ENCODE measurements at places on chromosomes 1 and 21. TPM values are rescaled to one million over a fixed set of nuclear protein-coding genes. Genes with fewer than 3 reads are reported as not detected.

Gene CHAF1B
- 36.8 TPM for total RNA-seq

- H3K27ac ChIP-seq: no peak overlapping the region
- no peak overlapping the region for H3K4me3 ChIP-seq
- H3K27me3 ChIP-seq: peaks cover 22% of the 10 kb centered on the region
- H3K36me3 ChIP-seq: no peaks in the 10 kb centered on the region
These were observed 49.4 kb upstream of the PARP1 start for GRCh38 chr1:226457307-226457712.

GRCh38 chr1:3777647-3778589 is 5.4 kb downstream of the SMIM1 start:
- H3K4me1 ChIP-seq: peaks cover 15% of the 10 kb centered on the region
- no peak for DNase-seq
- H3K4me3 ChIP-seq: no peak overlapping the region
- H3K36me3 ChIP-seq: peaks cover 51% of the 10 kb centered on the region
- H3K27me3 ChIP-seq: no peaks in the 10 kb centered on the region

Gene STIL
- total RNA-seq: 41.1 TPM

GRCh38 chr1:29264773-29265389 is 28.6 kb downstream of the PTPRU start:
- H3K27ac ChIP-seq: no peak overlapping the region
- H3K4me3 ChIP-seq: no peak overlapping the region
- H3K36me3 ChIP-seq: no peaks in the 10 kb centered on the region
- H3K4me1 ChIP-seq: peaks cover 5% of the 10 kb centered on the region

DNA sequence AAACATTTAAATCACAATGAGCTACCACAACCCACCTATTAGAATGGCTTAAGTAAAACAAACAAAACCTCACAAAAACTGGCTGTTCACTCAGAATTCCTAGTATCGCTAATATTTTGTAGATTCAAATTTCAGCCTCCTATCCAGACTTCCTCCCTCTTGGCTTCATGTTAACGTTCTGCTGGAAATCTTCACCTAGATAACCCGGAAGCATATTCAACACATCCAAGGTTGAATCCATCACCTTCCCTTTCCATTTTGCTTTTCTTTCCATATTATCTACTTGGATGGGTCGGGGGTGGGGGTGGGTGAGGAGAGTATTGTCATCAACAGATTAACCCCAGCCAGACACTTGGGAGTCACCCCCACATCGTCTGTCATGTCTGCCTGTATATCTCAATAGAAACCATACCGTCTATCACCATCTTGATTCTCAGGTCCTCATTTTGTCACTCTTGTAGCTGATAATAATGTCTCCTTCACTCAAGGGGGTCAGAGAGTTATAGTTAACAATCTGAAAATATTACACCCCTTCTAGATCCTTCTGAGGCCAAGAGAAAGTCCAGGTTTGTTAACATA is 1.7 kb upstream of the DPH5 start:
- peaks cover 29% of the 10 kb centered on the region for H3K36me3 ChIP-seq
- peak overlapping the region; percentile 87 for H3K27ac ChIP-seq
- H3K27me3 ChIP-seq: no peaks in the 10 kb centered on the region
- peak; percentile 25 for DNase-seq
- H3K4me3 ChIP-seq: peak overlapping the region; percentile 69

- no peaks in the 10 kb centered on the region for H3K4me1 ChIP-seq
- no peak overlapping the region for H3K4me3 ChIP-seq
- peaks cover 4% of the 10 kb centered on the region for H3K27me3 ChIP-seq
- no peak for DNase-seq
- H3K36me3 ChIP-seq: no peaks in the 10 kb centered on the region
- no peak overlapping the region for H3K27ac ChIP-seq
These were observed 273.0 kb upstream of the NFIA start for GRCh38 chr1:60809204-60809980.

Gene TMPRSS15
- not detected for total RNA-seq

DNA sequence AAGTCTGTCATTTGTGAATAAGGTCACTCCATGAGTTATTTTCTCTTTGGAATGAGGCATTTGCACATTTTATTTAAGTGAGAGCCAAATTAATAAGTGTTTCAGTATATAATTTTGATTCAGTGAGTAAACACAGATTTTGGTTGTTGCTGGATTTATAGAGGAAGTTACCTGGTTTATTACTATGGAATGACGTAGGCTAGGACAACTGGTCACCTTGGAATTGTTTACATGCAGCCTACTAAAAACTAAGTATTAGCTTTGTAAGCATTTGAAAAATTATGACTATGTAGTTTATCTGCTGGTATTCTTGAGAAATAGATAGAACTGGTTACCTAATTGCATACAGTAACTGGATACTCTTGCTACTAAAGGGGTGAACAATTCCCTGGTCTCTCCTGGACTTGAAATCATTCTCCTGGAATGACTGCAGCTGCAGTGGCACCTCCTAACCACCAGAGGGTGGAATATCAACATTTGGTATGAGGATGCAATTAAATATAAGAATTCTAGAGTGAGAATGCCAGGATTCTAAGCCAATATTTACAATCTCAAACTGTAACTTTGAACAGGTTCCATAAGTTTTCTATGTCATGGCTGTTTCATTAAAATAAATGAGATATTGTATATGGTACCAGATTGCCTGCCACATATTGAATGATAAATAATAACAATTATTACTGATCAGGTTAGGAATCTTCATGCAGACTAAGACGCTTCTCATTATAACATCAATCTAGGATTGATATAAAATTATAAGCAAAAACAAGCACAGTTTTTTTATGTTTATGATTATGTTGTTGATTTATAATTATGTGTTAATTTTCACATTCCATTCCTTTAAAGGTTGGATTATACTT is 3.5 kb upstream of the KRTAP27-1 start:
- no peak overlapping the region for H3K4me3 ChIP-seq
- no peak overlapping the region for H3K27ac ChIP-seq
- peak; percentile 37 for DNase-seq
- H3K4me1 ChIP-seq: no peaks in the 10 kb centered on the region
- H3K27me3 ChIP-seq: no peaks in the 10 kb centered on the region

DNA sequence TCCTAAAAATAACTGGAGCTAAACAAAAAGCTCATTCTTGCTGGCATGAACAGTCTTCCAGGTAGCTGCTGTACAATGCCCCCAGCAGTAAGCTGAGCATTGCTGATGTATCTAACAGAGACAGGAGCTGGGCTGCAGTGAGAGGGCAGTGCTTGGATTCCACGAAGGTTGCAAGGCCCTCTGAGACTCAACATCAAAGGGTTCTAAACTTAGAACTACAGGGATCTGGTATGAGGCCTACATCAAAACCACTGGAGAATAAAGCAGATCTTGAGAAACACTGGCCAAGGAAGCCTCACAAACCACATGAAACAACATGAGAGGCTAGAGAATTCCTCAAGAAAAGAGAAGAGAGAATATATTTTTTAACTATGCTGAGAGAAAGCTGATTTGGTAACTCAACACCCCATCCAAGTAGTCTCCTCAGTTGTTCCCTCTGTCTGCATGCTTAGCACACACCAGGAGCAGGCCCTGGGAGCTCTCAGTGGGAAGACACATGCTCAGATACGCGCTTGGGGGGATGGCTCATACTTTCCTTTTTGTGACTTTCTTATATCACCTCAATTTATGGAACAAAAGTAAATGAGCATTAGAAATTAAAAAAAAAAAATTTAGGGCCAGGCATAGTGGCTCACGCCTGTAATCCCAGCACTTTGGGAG is 27.7 kb downstream of the DSTYK start:
- DNase-seq: no peak
- H3K4me3 ChIP-seq: no peak overlapping the region
- peaks cover 14% of the 10 kb centered on the region for H3K4me1 ChIP-seq
- H3K27me3 ChIP-seq: no peaks in the 10 kb centered on the region

DNA sequence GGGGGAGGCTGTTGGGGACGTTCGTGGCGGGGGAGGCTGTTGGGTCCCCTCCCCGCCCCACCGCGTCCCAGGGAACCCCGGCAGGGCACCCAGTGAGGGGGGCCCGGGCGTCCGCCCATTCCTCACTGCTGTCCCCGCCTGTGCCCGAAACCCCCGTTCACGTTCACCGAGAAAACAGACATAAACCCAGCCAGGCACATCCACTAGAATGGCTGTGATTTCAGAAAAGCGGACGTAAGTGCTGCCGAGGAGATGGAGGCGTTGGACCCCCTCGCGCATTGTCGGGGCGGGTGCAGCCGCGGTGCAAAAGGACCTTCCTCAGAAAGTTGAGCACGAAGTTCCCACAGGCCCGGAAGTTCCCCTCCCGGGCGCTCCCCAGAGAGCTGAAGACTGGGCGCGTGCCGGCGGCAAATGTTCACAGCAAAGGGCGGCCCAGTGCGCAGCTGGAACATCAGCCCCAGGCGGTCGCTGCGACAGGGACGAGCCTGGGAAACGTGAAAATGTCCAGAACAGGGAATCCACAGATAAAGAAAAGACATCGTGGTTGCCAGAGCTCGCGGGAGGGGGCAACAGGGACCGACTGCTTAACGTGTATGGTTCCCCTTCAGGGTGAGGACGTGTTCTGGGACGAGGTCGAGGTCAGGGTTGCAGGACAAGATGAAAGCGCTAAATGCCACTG is 18.5 kb upstream of the SAMD11 start:
- H3K4me3 ChIP-seq: peak overlapping the region; percentile 48
- H3K4me1 ChIP-seq: peaks cover 61% of the 10 kb centered on the region
- peak overlapping the region; percentile 68 for H3K27ac ChIP-seq
- H3K36me3 ChIP-seq: no peaks in the 10 kb centered on the region
- H3K27me3 ChIP-seq: 0 out of 3 replicates have a peak, but pooled peaks cover 5% of the 10 kb centered on the region

DNA sequence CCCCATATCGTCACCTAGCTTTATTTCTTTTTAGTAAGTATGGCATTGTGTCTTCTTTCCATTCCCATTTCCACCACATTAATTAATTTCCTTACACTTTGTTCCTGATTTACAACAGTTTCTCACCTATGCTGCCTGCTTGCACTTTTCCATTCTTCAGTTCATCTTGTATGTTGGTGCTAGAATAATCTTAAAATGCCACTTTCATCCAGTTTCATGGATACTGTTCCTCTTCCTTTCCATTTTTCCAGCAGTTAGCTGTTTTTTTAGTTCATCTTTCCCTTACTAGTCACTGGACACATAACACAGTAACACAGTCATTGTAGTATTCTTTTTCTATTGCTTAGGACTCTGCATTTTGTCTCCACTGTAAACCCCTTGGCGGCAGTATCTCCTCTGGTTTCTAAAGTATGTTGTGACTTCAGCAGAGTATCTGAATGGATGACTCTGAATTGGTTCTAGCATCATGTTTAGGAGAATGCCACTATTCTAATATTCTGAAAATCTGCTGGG is 2.1 kb downstream of the CDC7 start:
- H3K4me1 ChIP-seq: no peaks in the 10 kb centered on the region
- peaks cover 42% of the 10 kb centered on the region for H3K36me3 ChIP-seq
- H3K4me3 ChIP-seq: peak overlapping the region; percentile 56
- no peak for DNase-seq
- no peaks in the 10 kb centered on the region for H3K27me3 ChIP-seq

DNA sequence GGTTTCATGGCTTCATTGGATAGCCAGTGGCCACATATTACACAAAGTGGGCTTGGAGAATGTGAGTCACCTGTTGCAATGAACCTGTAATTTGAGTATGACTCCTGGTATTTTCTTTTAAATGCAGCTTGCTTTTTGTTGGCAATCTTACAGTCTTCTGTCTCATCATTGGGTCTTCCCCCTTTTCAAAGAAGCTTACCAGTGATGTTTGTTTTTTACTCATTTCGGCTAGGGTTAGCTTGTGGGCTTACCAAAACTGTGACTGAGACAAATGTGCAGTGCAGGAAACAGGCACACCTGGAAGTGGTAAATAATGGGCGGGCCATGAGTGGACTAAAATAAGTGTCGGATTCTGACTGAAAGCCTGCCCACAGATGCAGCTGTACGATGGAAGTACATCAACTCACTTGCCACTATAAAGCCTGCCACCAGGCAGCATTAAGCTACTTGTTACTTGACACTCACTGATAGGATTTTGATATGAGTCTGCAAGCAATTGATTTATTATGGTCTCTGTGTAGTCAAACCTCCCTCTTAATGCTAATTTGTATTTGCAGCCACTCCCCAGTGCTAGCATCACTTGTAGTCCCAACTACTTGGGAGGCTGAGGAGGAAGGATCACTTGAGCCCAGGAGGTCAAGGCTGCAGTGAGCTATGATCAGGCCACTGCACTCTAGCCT is 4.2 kb downstream of the HHAT start:
- no peaks in the 10 kb centered on the region for H3K36me3 ChIP-seq
- H3K27ac ChIP-seq: no peak overlapping the region
- no peak overlapping the region for H3K4me3 ChIP-seq
- no peaks in the 10 kb centered on the region for H3K27me3 ChIP-seq
- H3K4me1 ChIP-seq: 0 out of 3 replicates have a peak, but pooled peaks cover 3% of the 10 kb centered on the region

GRCh38 chr1:37410815-37411214 is 63.6 kb upstream of the ZC3H12A start:
- H3K27ac ChIP-seq: no peak overlapping the region
- peaks cover 5% of the 10 kb centered on the region for H3K4me1 ChIP-seq
- no peak overlapping the region for H3K4me3 ChIP-seq
- no peaks in the 10 kb centered on the region for H3K36me3 ChIP-seq

Gene PIAS3
- total RNA-seq: 17.7 TPM

DNA sequence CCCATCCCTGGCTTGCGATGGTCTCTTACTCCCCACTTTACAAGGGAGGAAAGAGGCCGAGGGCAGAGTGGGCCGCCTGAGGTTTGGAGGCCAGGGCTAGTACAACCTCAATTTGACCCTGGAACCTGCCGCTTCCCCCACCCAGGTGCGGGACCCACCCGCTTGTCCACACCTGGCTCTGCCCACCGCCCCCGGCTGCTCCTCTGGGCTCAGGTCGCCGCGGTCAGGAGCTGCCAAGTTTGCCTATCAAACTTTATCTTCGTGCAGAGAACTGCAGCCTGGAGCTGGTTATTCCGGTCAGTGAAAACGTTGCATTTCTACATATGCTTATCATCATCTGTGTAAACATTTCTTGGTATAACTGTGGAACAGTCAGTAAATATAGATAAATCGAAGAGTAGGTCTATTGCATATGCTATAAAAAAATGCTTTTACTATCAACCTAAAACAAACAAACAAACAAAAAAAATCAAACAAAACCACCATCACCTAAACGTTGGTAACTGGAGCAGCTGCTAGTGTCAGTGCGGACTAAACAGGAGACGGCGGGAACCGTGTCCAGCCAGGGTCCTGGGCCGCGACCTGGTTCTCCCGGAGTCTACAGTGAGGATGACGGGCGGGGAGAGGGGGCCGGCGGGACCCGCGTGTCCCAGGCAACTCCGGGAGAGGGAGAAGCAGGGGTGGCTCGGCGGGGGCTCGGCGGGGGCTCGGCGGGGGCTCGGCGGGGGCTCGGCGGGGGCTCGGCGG is 906 bp upstream of the ADARB1 start:
- no peaks in the 10 kb centered on the region for H3K36me3 ChIP-seq
- H3K27me3 ChIP-seq: no peaks in the 10 kb centered on the region
- peaks cover 36% of the 10 kb centered on the region for H3K4me1 ChIP-seq
- peak overlapping the region; percentile 63 for H3K4me3 ChIP-seq
- peak; percentile 88 for DNase-seq

Gene RBBP5
- 25.4 TPM for total RNA-seq

Gene IFI6
- total RNA-seq: 3.8 TPM

- peaks cover 24% of the 10 kb centered on the region for H3K4me1 ChIP-seq
- H3K36me3 ChIP-seq: no peaks in the 10 kb centered on the region
- no peak overlapping the region for H3K4me3 ChIP-seq
- H3K27ac ChIP-seq: 0 out of 3 replicates have a peak overlapping the region, but pooled peaks have one; percentile 19
- DNase-seq: no peak
- no peaks in the 10 kb centered on the region for H3K27me3 ChIP-seq
These were observed 33.3 kb upstream of the SLC30A10 start for GRCh38 chr1:219961684-219962083.
